Stimulated activated CD8-positive, alpha-beta memory T cell treated with anti-CD3 and anti-CD28 coated beads, Interleukin-15, amount 100 ng/mL, for 1 hour (primary cell): ENCODE measurements at places on chromosomes 4 and X.

- no peak for DNase-seq
Observed at GRCh38 chr4:108044951-108045686, 55.4 kb downstream of the HADH start.

- DNase-seq: no peak
Observed at GRCh38 chr4:63063760-63064159, 1345.5 kb downstream of the TECRL start.

GRCh38 chr4:180745019-180745418, 1498.2 kb upstream of the TENM3 start:
- DNase-seq: no peak

DNA sequence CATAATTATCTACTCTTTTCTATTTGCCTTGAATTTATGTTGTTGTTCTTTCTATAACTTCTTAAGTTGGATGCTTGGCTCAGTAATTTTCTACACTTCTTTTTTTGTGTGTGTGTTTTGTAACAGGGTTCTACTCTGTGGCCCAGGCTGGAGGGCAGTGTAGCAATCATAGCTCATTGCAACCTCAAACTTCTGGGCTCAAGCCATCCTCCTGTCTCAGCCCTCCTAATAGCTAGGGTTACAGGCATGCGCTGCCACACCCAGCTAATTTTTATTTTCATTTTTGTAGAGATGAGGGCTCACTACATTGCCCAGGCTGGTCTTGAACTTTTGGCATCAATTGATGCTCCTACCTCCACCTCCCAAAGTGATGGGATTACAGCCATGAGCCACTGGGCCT, 20.7 kb upstream of the UCHL1 start:
- DNase-seq: no peak

DNA sequence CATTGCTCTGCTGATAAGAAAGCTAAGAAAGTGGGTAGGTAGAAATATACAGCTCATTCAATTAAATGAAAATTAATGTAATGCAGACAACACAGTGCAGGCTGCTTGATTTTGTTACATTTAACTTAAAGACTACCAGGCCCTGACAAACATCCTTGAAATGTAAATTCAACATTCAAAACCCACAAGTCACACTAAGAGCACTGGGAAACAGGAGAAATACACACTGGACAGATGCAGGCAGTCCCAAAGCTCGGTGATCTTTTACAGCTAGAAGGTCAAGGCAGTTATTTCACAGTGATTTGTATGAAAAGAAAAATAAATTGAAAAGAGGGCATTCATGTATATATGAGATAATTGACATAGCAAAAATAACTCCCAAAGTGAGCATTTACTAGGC, 94.3 kb upstream of the PLAC1 start:
- DNase-seq: no peak

DNA sequence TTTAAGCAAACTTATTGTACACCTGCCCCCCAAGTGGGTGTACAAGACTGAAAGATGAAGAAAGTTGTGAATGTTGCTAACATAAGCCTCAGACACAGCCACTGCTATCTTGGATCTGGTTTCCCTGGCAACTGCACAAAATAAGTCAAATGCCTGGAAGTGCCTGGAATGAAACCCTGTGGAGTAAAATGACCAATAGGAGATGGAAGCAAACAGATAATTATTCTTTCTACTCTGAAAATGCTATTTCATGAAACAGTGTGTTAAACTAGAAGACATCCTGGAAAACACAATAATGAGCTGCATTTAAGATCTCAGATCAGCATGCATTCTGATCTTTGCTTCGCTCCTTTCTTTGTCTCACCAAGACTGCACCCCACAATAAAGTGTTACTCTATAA, 1016.0 kb downstream of the ARAP2 start:
- DNase-seq: no peak

DNA sequence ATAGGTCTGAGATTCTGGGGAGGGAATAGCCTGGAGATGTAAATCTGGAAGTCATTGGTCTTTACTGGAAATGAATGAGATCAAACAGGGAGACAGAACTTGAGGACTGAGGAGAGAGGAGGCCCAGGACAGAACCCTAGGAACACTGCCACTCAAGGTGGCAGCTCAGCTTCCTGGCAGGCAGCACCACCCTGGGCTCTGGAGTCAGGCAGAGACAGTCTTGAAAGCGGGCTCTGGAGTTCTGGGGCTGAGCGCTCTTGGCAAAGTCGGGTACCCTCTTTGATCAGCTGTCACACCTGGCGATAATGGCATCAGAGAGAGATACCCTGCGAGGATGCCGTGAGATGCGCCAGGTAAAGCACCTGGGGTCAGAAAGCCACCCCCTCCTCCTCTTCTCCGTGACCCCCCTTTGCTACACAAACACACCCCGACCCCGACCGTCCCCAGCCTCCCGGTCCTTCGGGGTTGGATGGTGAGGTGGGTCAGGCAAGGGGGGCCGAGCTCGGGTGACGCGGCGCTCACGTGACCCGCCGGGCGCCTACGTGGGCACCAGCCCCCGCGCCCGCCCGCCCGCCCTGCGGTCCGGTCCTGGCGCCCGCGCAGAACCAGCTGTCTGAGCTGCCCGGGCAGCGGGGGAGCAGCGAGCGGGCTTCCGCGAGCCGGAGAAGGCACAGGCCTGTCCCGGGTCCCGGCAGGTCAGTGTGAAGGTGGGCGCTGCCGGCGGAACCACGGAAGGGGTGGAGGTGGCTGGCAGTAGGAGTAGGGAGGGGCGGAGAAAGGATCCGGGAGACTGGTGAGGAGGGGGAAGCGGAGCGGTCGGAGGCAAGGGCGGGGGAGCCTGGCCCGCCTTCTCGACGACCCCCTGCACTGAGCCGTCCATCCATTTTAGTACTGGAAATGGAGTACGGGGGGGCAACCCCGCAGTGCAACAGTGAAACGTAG, at the start of gene TCEAL3:
Gene TCEAL3 (plus strand): TSS at position 600 of the 942 bp plus-strand sequence. CDS start 1,102 bp downstream, outside the sequence.
- DNase-seq: no peak
